OCI-LY7 (cell line): ENCODE measurements at places on chromosomes 6 and 20.

DNA sequence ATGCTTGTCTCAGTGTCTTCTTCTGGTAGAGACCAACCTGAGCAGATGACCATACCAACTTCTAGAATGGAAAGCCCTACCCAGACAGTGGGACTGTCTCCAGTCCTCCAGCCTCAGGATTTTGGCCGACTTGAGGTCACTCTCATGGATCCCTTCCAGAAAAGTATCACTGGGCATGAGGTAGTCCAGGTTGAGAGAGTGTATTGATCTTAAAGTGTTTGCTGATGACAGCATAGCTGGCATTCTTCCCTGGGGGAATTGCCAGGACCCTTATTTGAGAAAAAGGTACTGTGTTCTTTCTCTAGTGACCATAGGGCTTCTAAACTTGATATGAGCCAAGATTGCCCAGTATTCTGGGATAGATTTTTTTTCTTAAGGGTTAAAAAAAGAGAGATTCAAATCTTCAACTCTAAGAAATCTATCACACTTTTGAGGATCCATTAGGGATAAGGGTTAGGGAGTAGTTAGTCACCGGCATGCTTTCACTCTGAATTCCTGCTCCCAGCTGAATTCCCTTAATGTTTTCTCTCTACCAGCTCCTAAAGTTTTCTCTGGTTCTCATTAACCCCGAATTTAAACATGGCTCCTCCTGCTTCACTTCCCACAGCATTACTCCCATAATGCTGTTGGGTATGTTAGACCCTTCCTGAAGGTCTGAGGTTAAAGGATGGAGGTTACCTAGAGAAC, 73.6 kb upstream of the FLRT3 start:
- DNase-seq = no peak

DNA sequence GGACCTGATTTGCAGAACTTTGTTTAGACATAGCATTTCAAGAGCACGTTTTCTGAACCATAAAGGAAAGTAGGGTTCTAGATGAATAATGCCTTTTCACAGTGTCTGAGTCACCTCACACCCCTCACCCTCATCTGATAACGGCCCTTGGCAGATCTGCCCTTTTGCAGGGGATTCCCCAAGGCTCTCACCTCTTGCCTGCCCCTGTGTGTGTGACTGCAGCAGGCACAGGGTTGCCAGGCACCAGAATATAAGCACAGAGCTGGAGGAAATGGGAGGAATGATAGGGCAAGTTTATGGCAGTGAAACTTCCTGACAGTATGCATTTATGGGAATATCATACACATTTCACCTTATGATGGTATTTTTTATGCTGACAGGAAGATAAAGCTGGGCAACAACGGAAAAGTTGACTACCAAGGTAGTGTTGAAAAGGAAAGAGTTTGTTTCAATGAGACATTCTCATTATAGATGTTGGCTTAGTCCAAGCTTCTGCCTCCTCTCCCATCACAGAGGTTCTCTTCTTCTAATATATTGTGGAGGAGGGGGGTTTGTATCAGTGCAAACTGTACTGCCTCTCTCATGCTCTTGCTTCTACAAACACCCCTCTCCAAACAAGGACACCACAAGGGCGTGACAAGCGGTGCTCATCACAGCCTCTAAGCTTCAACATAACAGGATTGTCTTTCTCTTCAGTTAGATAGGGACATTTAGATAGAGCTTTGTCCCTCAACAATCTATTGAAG, 101.5 kb upstream of the BACH2 start:
- no peak for DNase-seq

DNA sequence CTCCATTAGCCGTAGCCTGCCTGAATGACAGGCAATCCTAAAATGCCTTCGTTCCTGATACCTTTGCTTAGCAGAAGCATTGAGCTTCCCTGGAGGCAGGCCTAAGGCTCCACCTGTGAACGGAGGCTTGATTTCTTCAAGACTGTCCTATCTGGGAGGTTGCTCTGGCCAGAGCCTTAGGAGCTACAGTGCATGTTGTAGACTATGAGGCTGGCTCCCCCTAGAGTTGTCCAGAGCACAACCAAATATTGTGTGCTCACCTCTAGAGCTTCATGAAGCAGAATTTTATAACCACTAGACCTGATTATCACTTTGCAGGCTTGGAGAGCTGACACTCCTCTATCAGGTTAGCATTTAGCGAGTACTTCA, 217.8 kb downstream of the MAFB start:
- no peak for DNase-seq

DNA sequence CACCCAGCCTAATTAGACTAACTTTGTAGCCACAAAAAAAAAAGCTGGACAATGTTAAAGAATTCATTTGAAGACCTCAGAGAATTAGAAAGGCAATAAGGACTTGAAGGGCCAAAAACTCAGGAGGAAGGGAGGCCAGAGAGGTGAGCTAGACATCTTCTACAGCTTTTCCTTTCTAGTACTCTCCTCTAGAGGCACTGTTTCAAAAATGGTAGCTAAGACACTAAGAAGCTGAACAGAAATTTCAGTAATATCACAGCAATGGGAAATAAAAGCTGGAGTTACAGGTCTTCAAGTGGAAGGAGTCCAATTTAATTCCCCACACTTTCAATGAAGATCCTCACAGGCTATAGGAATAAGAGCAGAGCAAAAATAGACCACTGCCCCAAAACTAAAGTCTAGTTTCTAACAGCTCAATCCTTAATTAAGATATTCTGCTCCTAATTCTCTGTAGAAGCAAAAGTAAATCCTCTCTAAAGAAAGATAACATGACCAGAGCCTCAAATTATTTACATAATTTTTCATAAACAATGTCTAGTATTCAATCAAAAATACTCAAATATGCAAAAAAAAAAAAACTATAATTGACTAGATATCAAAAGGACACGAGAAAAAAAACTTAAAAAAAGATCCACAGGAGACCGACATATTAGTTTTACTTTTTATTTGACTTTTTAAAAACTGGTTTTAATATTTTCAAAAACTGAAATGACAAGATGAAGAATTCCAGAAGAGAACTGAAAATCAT, 63.7 kb downstream of the RNGTT start:
- peak; percentile 8 for DNase-seq

DNA sequence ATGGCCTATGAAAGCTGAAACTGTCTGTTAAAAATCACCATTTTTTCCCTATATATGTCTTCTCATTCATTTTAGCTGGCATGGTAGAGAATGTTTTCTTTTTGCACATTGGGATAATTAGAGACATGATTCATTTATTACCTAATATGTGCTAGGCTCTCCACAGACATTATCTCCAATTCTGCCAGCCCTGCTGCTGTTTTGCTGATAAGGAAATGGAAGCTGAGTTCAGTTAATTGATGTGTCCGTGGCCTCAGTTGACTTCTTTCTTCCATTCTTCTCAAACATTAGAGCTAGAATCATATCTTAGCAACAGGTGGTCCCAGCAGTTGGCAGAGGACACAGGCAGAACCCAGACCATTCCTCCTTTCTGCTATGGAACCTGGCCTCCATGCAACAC, 644.1 kb upstream of the CITED2 start:
- DNase-seq = no peak

DNA sequence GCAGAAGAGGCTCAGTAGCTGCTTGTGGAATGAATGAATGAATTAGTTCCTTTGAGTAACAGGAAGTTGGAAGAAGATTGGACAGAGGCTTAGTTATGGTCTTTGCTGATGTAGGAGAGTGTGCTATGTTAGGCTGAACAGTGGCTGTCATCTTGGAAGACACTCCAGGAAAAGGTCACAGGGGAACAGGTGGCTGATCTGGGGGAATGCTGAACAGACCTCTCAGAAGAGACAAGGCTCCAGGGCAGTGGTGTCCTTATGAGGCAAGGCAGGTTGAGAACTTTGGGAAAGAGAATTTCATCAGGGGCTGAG, 62.3 kb downstream of the UTRN start:
- DNase-seq = no peak

- DNase-seq = no peak
Observed at GRCh38 chr20:41279546-41280225, 37.8 kb downstream of the ZHX3 start.

DNA sequence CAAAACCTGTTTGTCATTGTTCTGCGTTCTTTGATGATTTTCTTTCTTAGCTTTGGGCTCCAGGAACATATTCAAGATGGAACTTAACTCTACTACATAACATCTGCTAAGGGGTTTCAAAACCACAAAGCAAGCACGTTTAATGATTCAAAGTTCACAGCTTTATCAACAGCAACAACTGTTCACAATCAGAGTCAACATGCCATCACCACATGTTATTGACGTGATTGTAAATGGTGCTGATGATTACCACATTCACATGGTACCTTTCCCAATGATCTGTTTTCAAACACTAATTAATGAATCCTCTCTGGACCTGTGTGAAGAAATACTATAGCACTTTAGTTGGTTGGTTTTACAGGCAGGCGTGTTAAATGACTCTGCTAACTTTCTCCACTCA, 180.6 kb upstream of the CEP162 start:
- DNase-seq = no peak

- no peak for DNase-seq
Observed at GRCh38 chr6:148593130-148593812, 153.6 kb upstream of the UST start.

GRCh38 chr20:33443006-33443511, 504 bp downstream of the SNTA1 start:
- DNase-seq = peak; percentile 51

GRCh38 chr20:4973330-4974097, 27.8 kb downstream of the SLC23A2 start:
- peak; percentile 39 for DNase-seq

DNA sequence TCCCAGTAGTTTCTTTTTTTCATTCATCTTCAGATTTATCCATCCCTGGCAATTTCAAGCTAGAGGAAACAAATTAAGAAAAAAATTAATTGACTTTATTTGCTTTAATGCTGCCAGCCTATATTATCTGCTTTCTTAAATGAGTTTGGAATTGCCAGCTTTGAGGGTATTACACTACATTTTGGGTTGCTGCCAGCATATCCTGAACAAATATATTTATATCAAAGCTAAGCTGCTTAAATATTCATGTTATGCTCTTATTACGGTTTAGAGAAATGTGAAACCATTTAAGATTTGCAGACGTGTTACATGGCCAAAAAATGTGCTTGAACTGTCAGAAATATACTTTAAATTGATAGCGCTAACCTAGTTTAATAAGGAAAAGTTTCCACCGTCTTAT, 59.7 kb downstream of the GRIK2 start:
- DNase-seq = no peak

DNA sequence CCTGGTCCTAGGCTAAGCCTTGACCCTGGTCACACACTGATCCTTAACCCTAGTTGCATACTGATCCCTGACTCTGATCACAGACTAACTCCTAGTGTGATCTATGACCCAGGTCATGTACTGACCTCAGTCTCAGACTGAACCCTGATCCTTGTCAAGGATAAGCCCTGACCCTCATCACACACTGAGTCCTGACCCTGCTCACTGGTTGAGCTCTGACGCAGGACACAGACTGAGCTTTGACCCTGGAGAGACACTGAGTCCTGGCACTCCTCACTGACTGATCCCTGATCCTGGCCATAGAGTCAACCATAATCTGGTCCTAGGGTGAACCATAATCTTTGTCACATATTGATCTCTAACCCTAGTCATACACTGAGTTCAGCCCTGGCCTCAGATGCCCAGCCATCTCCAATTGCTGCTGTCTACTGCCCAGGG, 37.9 kb downstream of the KCNB1 start:
- no peak for DNase-seq

DNA sequence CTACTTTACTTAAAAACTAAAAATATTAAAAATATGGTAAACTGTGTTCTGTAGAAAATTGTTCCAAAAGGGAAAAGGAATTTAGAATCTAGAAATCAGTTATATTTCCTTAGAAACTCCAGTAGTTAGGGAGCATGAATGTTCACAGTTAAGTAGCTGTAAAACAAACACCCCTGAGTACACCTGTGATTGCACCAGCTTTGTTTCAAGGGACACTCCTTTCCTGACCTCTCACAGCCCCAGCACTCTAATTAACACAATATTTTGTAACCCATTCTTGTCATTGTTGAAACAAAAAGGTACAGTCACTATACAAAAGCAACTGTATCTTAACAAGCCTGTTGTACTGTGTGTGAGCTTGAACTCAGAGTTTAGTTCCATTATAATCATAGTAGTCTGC, 72.3 kb downstream of the NCOA7 start:
- DNase-seq = no peak

- DNase-seq = no peak
Observed at GRCh38 chr6:95797054-95797453, 218.7 kb upstream of the FUT9 start.

GRCh38 chr6:73309785-73310502, 44.1 kb downstream of the DPPA5 start:
- peak; percentile 81 for DNase-seq

GRCh38 chr20:33601861-33602260, 60.3 kb upstream of the C20orf144 start:
- no peak for DNase-seq

DNA sequence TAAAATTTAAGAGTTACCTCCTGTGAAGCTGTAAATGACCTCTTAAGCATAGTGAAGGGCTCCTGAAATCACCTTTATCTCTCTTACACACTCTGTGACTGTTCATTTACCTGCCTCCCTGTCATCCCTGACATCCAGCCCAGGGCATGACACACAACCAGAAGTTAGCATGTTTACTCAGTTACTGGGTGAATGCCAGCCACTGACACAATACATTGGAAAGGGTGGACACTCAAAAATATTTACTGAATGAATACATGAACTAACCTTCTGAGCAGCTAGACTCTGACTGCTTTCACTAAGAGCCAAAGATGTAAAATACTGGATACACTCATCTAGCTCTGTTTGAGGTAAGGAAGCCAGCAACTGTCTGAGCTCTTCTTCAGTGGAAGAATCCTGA, 25.3 kb downstream of the SERAC1 start:
- DNase-seq = no peak

DNA sequence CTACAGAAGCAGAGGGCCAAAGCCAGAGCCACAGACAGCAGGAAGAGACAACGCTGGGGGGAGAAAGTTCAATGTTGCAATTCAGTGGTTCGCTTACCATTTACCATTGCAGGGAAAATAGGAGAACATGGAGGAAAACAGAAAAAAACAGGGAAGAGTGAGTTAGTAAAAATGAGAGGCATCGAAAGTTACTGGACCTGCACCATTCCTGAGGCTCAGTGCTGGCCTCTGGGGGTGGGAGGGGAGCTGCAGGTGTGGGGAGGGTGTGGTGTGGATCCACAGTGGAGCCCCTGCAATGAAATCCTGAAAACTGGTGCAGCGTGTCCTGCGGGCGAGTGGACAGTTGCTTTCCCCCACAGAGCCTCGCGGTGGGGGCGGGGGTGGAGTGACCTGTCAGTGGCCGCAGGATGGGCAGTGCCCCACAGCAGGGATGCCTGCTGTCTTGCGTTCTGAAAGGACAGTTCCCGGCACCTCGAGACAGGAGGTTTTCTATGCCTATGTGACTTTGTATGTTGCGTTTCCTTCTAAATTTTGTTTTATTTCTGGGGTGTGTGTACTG, 5.7 kb downstream of the TMEM181 start:
- DNase-seq = no peak
